ENCODE measurements at places on chromosomes 4 and X. TPM values are rescaled to one million over a fixed set of nuclear protein-coding genes. Genes with fewer than 3 reads are reported as not detected.

DNA sequence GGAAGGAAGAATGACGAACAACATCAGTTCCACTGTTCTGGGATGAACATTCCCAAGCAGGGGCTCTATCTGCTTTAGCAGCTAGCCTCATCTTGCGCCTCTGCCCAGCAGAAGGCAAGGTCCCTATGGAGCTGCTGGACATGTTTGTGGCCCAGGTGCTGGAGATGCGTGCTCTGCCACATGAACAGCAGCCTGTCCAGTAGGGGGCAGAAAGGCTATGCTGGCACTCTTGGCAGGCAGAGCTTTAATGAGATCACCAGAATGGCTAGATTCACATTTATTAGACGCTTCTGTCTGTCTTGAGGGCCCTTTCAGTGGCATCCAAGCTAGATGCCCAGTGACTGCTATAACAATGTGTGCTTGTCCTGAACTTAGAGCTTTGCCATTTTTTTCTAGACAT lies 1826.0 kb downstream of the STIM2 start:
- DNase-seq = no peak

- DNase-seq = no peak
Observed at GRCh38 chr4:89039730-89040338, 17.2 kb downstream of the FAM13A start.

GRCh38 chr4:173231916-173232315 lies 63.3 kb downstream of the GALNT7 start:
- DNase-seq = no peak

DNA sequence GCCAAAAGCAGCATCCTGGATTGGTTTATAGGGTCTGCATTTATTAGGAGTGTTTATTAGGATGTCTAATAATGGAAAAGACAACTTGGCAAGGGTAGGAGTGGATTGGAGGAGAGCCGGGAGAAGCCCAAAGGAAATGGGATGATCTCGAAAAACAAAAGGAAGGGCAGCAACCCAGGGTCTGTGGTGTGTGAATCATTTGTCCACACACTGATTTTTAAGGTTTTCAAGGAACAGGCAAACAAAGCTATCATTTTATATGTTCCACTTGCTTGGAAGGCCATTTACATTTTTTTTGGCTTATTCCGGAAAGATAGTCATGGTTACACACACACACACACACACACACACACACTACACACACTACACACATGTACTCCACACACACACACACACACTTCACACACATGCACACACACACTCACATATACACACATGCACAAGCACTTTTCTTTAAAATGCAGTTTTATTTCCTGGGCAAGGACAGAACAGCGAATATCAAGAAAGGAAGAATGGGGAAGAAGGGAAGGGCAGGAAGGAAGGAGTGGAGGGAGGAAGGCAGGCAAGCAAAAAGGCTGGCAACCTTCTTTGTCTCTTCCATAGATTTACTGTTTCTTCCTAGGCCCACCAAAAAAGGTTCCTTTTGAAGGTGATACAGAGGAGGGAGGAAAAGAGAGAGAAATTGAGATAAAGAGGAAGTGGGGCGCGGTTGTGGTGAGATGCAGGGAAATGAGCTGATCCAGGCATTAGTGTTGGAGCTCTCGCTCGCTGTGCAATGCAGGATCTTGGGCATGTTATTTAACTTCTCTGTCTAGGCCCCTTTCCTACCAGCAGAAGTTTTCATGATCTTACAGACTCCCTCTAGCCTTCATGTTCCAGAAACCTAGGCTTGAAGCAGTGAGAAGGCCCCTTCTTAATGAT lies 88.6 kb upstream of the MAML3 start:
- DNase-seq = no peak

DNA sequence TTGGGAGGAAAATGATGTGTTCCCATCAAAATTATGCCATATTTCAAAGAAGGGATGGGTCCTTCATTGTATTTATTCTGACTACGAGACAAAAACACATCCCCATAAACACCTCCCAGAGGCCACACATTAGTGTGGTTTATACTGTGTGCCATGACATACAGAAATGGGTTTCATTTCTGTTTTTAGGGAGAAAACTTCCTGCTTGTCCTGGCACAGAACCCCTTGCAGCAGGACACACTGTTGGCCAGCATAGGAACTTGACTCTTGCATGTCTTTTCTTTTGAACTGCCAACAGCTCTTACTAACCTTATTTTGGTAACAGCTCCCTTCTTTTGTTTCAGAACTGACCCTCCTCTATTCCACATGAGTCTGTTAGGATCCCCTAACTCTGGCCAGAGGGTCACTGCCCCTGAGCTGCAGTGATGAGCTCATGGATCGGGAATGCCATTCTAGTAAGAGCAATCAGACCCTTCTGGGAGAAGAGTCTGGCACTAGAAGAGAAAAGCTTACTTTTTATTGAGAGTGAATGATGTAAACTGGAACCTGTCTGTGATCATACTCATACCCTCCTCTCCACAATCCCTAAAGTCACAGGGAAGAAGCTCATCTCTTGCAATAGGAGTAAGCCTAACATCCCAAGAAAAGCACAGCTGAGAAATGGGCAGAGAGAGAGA lies 86.4 kb downstream of the SMIM20 start:
- DNase-seq = no peak

The PDE6B gene
- polyA plus RNA-seq = 45.3 TPM

The DRD5 gene
- 0.69 TPM for polyA plus RNA-seq

The CABS1 gene
- 0.22 TPM for polyA plus RNA-seq

Data from left renal cortex interstitium (tissue), 4 donors.